ENCODE measurements at places on chromosomes 5 and 9. TPM values are rescaled to one million over a fixed set of nuclear protein-coding genes. Genes with fewer than 3 reads are reported as not detected.

Gene CDC25C
- total RNA-seq: 2.4 TPM

DNA sequence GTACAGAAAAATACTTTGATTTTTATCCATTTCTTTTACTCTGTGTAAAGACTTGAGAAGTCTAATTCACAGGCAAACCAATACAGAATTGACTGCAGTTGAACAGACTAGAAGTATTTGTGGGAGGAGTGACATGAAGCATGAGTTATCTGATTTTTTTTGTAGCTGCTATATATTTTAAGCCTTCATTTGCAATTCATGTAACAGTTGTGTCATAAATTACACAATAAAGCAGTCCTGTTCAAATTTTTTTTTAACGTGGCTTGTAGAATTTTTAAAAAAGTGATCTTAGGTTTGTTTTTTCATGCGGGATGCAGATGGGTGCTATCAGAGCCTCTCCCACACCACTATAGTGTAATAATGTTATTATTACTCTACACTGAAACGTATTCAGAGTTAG, 2.9 kb upstream of the MAML1 start:
- DNase-seq: no peak

DNA sequence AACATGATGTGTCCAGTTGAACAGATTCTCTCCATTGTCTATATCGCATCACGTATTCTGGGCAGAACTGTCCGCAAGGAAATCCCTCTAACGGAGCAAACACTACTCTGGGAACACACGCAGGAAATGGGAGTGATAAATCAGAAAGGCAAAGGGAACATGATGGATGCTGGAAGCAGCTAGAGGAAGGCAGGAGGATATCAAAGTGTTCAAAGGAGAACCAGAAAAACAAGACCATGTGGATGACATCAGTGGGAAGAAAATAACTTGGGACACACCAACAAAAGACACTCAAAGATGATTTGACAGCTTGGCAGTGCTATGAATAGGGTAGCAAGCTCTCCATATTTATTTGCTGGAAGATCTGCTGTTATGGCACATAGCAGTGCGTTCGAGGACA, 142.9 kb downstream of the PLK2 start:
- DNase-seq: peak; percentile 66

GRCh38 chr9:96686638-96687335, 31.7 kb upstream of the PRXL2C start:
- DNase-seq: peak; percentile 71

- peak; percentile 36 for DNase-seq
Measured at GRCh38 chr5:54537725-54538124, 20.2 kb downstream of the SNX18 start.

DNA sequence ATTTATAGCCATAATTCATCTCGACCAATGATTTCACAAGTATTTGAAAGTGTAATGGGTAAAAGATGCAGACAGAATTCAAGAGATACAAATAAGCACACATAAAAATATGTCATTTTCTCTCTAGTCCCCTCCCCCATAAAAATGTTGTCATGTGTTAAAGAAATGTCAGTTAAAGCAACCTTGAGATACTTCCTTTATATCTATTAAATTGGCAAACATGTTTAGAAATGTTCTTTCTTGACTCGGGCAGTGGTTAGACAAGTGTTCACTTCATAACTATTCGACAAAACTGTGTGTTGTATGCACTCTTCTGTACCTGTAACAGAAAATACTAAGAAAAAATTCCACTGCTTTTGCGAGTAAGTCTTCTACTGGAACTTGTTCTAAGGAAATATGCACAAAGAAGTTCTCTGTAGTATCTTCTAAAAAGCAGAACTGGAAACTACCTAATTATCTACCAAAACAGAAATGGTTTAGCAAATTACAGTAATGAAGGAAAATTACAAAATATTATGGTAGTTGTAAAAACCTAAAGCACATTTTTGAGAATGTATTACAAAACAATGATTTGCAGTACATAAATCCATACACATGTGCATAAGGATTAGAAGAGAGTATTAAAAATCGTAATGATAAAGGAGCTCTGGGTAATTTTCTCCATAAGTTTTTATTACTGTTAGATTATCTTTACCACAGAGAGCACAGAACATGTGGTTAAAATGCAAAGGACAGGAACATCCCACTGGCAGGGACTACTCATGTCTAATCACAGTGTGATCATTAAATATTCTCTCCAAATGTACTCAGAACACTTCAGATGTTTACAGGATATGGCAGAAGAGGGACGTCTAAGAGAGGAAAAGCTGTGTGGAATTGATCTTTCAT, 35.9 kb downstream of the FBXW2 start:
- no peak for DNase-seq

Gene KIAA1958
- total RNA-seq: 2.0 TPM

GRCh38 chr5:103003872-103004271, 116.1 kb downstream of the GIN1 start:
- no peak for DNase-seq

DNA sequence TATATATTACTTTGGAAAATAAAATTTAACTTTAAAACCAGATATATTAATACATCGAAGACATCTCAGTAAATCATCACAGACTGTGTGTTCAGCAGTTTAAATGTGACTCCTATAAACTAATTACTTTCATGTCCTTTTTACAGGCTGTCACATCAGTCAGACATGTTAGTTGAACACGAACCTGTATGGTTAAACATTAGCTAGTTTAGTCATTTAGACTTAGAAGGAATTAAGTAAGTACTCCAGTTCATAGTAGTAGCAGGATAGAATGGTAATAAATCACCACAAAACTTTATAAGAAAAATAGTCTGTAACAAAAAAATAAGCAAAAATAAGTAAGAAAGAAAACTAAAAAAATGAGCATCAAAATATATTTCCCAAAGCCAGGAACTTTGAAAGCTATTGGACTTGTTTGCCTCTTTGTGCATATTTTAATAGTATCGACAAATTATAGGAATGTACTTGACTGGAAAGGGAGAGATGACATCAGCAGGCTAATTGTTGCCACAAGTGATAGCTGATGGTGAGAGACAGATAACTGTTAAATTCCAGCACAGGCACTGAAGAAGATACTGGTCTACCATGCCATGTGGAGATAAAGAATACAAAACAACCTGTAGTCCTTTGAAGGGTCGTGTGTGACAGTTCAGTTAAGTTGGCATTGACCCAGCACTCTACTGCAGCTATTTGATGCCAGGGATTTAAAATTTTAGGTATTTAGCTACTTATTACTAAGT, 83.9 kb downstream of the RIC1 start:
- DNase-seq: no peak

GRCh38 chr9:117073539-117074341, 341.1 kb downstream of the ASTN2 start:
- DNase-seq: no peak

Gene PCDHGA4
- total RNA-seq: 2.2 TPM

DNA sequence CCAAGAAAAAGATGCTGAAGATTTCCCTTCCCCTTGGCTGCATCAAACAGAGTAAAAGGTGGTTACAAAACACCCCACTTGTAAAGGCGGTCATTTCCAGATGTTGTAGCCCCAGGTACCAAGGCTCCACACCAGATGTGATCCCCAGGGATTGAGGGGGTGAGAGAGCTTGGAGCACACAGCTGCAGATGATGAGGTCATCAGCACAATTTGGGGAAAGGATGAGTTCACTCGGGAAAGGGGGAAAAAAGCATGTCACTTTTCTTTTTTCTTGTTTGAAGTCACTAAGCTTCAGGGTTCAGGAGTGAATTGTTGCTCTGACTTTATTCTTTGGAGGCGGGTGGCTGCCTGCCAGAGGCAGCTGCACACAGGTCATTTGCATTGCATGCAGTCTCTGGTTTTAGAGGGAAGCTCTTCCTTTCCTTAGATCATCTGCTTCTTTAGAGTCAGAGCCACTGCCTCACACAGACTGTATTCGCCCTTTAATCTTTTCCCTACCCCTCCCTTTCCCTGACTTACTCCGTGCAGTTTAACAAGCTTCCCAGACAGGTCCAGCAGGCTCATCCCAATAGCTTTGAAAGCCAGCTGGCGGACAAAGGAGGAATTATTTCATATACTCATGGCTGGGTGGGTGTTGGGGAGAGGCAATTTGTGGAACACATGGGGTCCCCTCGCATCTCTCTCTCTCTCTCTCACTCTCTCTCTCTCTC, 409.3 kb upstream of the SLC24A2 start:
- no peak for DNase-seq

GRCh38 chr9:20507431-20507830, 114.9 kb downstream of the MLLT3 start:
- no peak for DNase-seq

Gene C5orf58
- not detected for total RNA-seq

- DNase-seq: no peak
Measured at GRCh38 chr5:98936948-98937715, 8.3 kb upstream of the CHD1 start.

Gene JAKMIP2
- total RNA-seq: not detected

Gene PRRT1B
- not detected for total RNA-seq
